ENCODE measurements at places on chromosomes 13 and 19.

- no peak for DNase-seq
These were observed 2.3 kb downstream of the ADGRE2 start for GRCh38 chr19:14775869-14776586.

DNA sequence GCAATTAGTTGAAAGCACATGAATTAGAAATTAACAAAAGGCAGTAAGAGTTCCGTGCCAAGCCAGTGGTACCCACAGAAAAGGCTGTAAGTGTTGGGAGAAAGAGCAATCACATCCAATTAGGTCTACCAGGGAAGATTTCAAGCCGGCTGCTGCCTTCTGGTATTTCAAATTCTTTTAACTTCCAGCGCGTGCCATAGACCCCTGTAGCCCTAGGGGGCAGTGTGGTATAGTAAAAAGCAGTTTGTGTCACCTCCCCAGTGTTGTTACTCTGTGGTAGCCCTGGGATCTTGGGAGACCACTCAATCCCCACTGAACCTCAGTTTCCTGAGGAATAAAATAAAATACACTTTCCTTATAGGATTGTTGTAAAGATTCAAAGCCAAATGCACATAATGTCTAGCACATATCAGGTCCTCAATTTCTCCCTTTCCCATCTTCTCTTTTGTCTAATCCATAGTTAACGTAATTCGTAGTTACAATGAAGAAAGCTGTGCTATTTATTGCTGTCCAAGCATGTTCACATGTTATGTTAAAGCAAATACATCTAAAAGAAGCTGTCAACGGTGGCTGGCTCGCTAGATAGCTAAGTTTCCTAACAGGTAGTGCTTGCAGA, 230.2 kb downstream of the TDRD3 start:
- DNase-seq, result no peak

GRCh38 chr13:30477346-30478195, 11.8 kb upstream of the HMGB1 start:
- DNase-seq, result no peak

DNA sequence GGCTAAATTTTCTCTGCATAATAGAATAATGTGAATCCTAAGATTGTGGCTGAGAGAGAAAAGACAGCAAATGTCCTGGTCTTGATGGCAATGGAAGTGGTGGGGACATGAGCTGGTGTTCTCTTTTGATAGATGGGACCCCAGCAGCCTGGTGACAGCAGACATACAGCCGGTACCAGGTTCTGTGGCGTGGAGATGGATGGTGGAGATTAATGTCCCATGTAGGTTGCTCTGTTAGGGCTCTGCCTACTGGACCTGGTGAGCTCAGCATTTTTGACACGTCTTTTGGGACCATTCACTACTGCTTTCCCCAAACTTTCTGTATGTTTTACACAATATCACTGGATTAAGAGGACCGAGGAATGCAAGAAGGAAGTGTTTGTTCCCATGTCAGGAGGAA, 8.2 kb upstream of the SIGLEC14 start:
- no peak for DNase-seq

- no peak for DNase-seq
These were observed 306.9 kb downstream of the SLITRK6 start for GRCh38 chr13:85492283-85492682.

GRCh38 chr13:38844581-38844980, 146.1 kb downstream of the STOML3 start:
- no peak for DNase-seq

- no peak for DNase-seq
These were observed 21.0 kb upstream of the UFM1 start for GRCh38 chr13:38328699-38329098.

DNA sequence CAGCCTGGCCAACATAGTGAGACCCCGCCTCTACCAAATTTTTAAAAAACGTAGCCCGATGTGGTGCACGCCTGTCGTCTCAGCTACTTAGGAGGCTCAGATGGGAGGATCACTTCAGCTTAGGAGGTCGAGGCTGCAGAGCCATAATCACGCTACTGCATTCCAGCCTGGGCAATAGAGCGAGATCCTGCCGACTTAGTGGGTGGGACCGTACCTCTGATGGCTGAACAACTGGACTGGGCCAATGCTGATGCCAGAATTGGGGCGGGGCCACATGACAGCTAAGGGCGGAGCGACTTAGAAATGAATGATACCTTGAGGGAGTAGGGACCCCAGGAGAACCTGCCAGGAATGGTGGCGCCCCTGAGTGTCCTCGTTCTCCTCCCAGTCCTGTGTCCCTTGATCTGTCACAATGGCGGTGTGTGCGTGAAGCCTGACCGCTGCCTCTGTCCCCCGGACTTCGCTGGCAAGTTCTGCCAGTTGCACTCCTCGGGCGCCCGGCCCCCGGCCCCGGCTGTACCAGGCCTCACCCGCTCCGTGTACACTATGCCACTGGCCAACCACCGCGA, 3.6 kb downstream of the LTBP4 start:
- DNase-seq, result no peak

- no peak for DNase-seq
These were observed 57.5 kb downstream of the ZNF726 start for GRCh38 chr19:23972161-23972560.

DNA sequence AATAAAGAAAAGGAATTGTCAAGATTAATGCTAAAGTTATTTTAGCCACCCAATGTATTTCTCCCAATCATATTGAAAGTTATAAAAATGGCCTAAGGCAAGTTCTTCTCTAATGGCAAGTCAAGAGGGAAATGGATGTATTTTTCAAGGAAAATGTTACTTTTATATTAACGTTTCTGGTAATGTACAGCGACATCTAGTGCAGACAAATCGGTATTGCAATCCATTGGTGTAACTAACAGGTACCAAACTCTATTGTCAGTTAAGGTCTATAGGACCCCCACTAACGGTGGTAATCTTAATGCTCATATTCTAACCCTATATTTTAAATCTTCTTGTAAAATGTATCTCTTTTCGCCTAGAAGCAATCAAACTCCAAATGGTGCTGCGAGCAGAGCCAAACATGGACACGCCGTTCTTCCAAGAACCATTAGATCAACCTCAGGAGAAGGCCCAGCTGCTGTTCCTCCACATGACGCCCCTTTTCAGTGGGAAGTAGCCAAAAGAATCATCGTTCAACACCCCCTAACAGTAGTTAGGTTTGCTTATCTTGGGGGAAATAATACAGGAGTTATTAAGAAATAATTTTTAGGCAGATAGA, 98.5 kb upstream of the PABPC3 start:
- no peak for DNase-seq

DNA sequence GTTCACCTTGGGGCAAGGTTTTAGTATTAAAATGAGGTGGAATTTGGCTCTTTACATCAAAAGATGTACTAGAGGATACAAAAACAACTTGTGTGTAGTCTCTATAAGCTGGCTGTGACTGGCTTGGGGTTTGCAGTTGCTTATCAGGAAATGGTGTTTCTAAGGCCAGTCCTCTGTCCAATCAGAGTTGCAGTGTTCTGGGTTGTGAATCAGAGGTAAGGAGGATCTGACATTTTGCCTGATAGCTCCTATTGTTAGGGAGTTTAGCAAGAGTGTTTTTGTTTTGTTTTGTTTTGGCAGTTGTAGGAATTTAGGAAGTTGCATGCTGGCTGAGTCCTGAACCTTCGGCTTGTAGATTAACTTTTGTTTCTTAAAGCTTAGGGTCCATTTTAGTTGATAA, 20.1 kb upstream of the ESD start:
- DNase-seq, result no peak

- no peak for DNase-seq
These were observed at the start of gene ZNRF4 for GRCh38 chr19:5455367-5456129. Gene ZNRF4 (plus strand): TSS chr19:5455417. CDS start chr19:5455492, 75 bp downstream.

DNA sequence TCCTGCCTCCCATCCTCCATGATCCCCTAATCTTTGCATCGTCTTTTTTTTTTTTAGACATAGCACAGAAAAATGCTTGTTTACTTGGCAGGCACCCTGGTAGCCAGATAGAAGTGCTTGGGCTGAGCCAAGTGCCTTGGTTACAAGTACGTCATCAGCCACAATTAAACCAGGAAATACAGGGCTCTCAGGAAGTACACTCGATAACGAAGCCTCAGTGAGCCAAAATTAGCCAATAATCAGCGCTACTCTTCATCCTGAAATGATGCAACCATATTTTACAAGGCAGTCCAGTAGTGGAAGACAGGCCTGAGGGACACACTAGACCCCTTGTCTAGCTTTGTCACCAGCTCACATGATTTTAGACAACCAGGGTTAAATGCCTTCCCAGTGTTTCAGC, 194.0 kb upstream of the NBEA start:
- no peak for DNase-seq

- no peak for DNase-seq
These were observed 1069.5 kb downstream of the DIAPH3 start for GRCh38 chr13:59094181-59094580.

- DNase-seq, result no peak
These were observed 6.3 kb downstream of the HAUS5 start for GRCh38 chr19:35618857-35619256.

- no peak for DNase-seq
These were observed 406.8 kb downstream of the MYO16 start for GRCh38 chr13:109036078-109036780.

- peak; percentile 91 for DNase-seq
These were observed at the start of gene WDR62 for GRCh38 chr19:36054733-36055686. Gene WDR62 (plus strand): TSS chr19:36054897. CDS start chr19:36054972, 75 bp downstream.

GRCh38 chr19:41299755-41300089, 10.2 kb upstream of the CCDC97 start:
- no peak for DNase-seq

- no peak for DNase-seq
These were observed 11.9 kb upstream of the PSPC1 start for GRCh38 chr13:19794631-19795030.

- no peak for DNase-seq
These were observed 1212.0 kb downstream of the PCDH17 start for GRCh38 chr13:58843567-58843966.

DNA sequence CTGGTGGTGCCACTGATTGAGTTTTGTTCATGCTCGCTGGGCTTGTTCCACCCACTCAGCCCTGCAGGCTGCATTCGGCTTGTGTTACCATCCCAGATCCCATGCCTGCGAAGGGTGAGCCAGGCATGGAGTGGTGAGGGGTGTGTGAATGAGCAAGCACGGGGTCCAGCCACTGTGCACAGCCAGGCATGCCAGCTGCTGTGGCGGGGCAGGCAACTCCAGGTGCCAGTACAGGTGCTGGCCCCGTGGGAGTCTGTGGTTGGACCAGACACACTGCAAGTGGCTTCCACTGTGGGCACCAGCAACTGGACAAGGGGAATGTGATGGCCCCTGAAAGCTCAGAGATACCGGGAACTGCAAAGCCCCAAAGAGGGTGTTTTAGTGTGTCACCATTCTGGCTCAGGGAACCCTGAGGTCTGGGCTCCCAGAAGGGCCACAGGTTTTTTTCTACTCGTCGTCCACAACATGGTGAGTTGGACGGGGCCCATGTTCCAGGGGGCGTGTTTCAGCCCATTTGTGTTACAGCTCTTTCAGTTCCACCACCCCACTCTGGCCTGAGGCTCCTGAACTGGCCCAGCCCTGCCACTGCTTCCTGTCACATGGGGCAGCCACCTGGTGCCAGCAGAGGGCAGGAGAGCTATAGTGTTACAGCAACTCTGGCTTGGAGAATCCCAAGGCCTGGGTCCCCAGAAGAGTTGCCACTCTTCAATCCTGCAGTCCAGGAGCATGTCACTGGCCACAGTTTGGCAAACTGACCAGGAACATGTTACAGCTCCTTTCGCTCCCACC, 217.0 kb upstream of the OBI1 start:
- DNase-seq, result no peak

GRCh38 chr13:32105653-32106313, 74.2 kb downstream of the FRY start:
- DNase-seq, result no peak

GRCh38 chr13:23806874-23807526, 82.2 kb downstream of the MIPEP start:
- DNase-seq, result no peak

DNA sequence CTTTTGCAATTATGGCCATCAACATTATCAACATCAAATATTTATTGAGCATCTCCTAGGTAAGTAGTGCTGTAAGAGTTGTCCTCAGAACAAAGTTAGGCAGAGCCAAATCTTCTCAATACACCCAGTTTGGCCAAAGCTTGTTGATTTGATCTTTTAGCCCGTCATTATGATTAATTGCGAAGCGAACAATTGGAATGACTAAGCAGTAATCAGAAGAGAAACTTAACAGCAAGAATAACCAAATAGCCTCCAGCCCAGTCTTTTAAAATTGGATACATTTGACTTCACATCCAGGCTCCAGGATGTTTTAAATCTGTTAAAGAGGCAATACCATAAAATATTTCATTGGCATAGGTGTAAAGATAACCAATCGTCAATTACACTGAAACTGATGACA, 1156.0 kb downstream of the OLFM4 start:
- no peak for DNase-seq

DNA sequence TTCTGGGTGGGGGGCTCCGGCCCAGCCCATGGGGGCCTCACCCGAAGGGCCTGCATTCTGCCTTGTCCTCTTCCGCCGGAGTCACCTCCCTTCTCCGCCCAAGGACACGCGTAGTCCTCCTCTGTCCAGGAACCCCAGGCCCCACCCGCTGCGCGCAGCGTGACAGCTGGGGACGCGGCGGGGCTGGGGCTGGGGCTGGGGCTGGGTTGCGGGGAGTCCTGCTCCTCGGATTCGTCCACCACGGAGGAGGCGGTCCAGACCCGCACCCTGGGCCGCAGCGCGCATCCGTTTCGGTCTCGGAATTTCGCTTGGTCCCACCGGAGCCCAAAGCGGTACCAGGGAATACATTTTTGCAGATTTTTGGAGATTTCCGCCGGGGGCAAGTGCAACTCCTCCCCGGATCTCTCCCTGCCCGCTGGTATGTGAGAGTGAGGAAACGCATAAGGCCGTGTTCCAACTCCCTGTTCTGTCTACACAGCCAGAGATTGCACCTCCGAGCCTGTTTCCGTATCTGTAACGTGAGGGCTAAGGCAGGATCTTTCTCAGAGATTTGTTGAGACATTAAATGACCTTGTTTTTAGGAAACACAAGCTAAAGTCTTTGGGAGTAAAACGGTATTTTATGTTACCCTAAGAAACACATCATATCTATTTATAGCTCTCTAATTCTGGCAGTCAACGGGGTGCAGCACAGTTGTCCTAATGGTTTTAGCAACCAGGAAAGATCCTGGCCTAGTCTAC, at the start of gene COX7A1:
TSS of gene COX7A1 (minus strand) at position 96 of the 740 bp plus-strand sequence. CDS start at position 56, 40 bp downstream.
- DNase-seq, result no peak

GRCh38 chr13:30196025-30196424, 111.3 kb downstream of the KATNAL1 start:
- DNase-seq, result no peak

DNA sequence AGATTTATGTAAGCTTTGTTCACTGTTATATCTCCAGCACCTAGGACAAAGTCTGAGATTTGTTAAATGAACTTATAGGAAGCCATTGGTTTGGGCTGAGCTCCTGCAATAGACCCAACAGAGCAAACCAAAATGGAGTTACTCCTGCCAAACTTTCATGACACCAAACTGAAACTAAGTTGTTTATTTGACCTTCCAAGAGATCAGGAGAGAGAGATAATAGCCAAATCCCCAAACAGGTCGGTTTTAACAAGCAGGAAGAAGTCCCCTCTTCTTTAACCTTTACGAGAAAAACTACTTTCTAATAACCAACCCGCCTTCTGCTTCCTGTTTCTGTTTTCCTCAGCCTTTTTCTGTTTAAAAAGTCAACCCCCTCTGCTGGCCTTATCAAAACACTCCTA, 54.9 kb upstream of the ATP12A start:
- DNase-seq, result no peak

- no peak for DNase-seq
These were observed 10.3 kb downstream of the EHD2 start for GRCh38 chr19:47723581-47723940.

Data from activated CD8-positive, alpha-beta memory T cell treated with anti-CD3 and anti-CD28 coated beads for 4 hours (primary cell).